ENCODE measurements at places on chromosomes 3 and 15.

GRCh38 chr15:70643783-70644125, 119.6 kb downstream of the UACA start:
- no peak for DNase-seq

DNA sequence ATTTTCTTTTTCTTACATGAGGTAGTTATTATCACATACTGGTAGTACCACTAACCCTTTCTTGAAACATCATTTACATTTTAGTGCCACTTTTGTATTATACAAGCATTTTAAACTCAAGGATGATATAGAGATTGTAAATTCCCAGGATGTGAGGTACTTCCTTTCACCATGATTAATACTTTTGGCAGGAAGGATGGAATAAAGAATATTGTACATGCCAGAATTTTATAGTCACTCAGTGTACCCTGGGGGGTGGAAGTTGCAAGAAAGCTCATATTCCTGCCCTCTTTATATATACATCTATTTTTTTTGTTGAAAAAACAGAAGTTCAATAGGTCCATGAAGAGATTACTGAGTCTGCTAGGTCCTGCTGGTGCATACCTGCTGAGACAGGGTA, 141.0 kb upstream of the PLSCR5 start:
- no peak for DNase-seq

- DNase-seq, result no peak
These were observed 154.8 kb upstream of the TTC14 start for GRCh38 chr3:180447136-180447535.

- no peak for DNase-seq
These were observed 15.4 kb upstream of the GMNC start for GRCh38 chr3:190877925-190878324.

- DNase-seq, result peak; percentile 27
These were observed 17.6 kb downstream of the CCNL1 start for GRCh38 chr3:157142315-157142714.

GRCh38 chr15:74958320-74958907, 1.8 kb upstream of the RPP25 start:
- no peak for DNase-seq

GRCh38 chr3:128448491-128448890, 18.2 kb downstream of the DNAJB8 start:
- no peak for DNase-seq

DNA sequence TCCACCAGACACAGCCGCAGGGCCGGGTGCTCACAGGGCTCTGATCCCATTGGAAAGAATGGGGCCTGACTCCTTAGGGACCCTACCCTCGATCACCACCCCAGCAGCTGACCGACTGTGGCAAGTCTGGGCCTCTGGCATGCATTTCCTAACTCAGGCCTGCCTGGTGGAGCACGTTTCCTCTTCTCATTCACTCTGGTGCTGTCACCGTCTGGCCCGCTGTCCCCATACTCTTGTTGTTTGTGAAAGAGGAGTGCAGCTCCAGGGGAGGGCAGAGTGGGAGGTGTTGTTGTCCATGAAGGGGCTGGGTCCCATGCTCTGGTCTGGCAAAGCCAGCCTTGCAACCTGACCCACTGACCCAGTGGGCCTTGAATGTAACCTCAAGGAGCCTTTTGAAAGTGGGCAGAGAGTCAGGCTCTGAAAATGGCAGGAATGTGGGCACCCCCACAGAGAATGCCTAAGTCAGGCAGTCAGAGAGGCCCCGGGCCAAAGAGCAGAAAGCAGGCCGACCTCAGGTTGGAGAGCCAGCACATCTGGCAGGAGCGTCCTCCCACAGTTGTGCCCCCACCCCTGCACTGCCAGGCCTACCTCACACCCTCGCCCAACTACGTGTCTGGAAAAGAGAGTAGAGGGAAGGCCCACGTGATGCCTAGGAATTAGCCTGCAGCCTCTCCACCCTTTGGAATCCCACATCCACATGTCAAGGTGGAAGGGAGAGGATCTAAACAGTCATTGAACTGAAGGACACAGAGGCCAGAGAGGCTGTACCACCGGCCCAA, 10.9 kb downstream of the SEMA7A start:
- DNase-seq, result no peak

DNA sequence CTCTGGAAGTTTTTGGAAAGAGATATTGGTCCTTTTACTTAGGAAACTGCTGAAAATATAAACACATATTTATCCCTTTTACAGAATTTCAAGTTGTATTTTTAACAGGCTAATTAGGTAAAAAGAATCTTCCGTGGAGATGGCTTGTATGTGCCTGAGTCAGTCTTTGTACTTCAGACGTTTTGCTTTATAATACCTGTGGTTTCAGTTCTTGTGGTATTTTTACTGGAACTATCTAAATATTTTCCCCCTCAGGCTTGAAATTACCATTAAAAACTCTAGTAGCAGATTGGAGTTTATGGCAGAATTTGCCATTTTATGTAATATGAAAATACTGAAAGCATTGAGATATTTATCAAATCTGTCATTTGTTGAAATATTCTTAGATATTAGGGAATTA, 151.6 kb upstream of the CGNL1 start:
- no peak for DNase-seq

GRCh38 chr15:76904461-76905012, 603 bp downstream of the SCAPER start:
- no peak for DNase-seq

DNA sequence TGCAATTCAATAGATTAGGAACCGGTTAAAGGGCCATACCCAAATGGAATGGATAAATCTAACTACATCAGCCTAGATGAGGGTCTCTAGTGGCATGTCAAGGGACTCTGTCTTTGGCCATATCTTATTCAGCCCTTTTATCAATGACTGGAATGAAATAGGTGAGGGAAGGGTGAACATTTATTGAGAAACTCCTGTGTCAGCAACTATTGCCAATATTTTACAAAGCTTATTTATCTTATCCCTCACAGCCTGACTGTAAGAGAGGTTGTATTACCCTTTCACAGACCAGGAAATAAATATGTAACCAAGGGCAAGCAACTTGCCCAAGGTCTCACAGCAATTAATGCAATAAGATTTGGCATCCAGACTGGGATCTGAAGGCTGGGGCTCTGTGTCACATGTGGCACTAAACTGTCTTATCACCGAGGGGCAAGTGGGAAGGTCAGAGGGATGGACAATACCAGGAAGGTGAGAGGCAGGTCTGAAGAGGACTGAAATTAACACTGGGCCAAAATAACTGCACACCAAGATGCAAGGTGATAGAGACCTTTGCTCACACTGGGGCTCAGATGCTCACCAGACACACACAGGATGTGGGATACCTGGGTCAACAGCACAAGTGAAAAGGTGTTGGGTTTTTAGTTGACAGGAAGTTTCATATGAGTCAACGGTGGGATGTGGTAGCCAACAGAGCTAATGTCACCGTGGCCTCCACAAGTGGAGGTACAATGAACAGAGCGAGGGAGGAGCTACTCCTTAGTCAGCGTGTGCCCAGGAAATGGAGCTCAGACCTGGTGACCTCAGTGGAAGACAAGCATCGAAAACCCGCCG, 261.3 kb downstream of the RPLP1 start:
- no peak for DNase-seq

GRCh38 chr15:59594991-59595390, 16.6 kb upstream of the GCNT3 start:
- no peak for DNase-seq

DNA sequence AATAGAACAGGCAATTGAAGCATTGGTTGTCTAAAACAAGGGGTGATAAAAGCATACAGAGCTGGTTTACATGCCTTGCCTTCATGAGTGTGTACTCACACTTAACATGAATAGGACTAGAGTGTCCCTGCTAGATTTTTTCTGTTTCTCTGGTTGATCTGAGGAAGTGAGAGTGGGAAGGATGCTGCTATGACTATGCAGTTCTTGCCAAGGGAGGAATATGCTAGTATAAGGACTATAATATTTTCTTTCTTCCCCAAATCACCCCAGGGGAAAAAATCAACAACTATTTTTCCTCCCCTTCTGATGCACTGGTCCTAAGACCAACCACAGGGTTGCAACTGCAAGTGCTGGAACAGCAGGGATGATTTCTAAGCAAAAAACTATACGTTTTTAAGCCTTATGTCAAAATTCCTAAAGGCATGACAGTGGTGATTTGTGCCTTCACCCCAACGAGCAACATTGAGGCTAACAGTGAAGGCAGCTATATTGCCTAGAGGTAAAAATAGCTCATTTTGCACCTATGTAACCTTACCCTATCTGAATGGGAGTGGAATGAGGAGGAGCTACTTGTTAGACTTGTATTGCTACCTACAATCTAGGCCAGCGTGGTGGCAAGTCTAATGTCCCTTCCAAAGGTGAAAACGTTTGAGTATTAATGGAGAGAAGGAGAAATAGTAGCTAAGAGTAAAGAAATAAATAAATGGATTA, 33.5 kb upstream of the USP8 start:
- no peak for DNase-seq

DNA sequence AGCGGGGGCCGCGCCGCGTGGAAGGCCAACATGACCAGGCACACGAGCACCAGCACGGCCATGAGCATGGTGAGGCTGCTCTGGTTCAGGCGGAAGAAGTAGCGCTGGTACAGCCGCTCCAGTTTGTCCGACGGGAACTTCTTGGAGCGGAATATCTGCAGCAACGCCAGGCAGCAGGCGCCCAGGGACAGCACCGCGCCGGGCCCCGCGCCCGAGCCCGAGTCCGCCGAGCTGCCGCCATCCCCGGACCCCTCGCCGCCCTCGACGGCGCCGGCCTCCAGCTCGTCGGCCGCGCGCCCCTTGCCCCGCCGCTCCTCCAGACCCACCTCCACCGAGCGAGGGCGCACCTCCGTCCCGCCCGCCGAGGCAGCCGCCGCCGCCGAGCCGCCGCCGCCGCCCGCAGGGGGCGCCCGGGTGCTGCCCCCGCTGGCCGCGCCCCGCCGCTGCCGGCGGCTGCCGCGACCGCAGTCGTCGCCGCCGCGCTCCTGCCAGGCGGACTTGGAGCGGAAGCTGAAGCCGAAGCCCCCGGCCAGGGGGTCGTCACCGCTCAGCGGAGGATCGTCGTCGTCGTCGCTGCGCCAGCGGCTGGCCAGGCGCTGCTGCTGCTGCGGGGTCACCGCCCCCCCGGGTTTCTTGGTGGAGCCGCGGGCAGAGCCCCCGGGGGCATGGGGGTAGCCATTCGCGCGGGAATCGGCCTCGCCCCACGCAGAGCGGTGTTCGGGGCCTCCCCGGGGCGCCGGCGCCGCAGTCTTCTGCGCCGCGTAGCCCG, 957 bp downstream of the ADCY5 start:
- DNase-seq, result no peak

GRCh38 chr3:39269528-39269927, 10.3 kb downstream of the CX3CR1 start:
- no peak for DNase-seq

GRCh38 chr15:34160735-34161134, 49.2 kb downstream of the KATNBL1 start:
- no peak for DNase-seq

GRCh38 chr3:110856916-110857315, 214.7 kb upstream of the NECTIN3 start:
- no peak for DNase-seq

GRCh38 chr15:100495861-100496260, 32.9 kb downstream of the CERS3 start:
- DNase-seq, result no peak

GRCh38 chr3:189502676-189503257, 128.4 kb upstream of the TP63 start:
- DNase-seq, result no peak

DNA sequence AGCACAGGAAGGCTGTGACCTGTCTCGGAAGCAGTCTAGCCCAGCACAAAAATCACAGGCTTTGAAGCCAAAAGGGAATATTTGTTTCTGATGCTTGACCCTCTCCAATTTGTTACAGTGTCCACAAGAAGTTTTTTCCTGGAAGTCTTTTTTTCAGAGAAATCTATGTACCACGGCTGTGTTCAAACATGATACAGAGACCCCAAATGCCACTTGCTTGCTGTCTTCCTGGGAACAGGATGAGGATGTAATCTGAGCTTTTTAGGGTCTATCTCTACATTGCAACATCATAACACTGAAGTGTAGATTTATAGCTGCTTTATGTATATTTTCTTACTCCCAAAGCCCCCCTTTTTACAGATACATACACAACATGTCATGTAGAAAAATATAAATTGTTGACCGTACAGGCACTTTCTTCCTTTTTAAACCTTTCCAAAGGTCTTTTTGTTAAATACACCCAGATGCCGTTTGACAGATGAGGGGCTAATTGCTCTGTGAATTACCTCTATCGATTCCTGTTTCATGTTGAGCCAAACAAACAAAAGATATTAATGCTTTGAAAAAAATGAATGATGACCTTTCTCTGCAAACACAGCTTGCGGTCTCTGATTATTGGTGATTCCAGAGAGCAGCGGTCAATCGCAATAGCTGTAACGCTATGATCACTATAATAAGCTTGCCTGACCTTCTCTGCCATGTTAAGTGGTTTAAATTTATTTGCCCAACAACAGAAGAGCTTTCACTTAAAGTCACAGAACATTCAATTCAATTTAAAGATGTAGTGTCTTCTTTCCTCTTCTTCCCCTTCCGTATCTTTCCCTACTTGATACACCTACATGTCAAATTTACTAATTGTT, 875.9 kb upstream of the NR2F2 start:
- DNase-seq, result peak; percentile 12

GRCh38 chr15:58551764-58552504, 120.1 kb downstream of the LIPC start:
- DNase-seq, result no peak

DNA sequence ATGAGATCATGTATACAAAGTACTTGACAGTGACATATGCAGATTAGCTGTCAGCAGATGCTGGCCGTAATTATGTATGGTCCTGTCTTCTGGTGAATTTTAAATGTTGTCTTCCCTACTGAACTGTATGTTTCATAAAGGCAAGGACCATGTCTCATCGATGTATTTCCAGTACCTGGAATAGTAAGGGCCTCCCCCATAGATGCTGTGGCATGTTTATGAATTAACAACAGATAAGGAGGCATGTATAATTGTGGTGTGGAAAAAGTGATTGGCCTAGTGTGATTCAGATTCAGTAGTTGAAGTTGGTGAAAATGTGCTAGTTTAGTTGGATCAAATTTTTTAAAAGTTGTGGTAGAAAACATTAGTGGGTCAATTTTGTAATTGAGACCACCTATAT, 202.7 kb upstream of the SLC2A2 start:
- DNase-seq, result no peak

GRCh38 chr15:29880341-29880740, 58.1 kb upstream of the TJP1 start:
- DNase-seq, result no peak

GRCh38 chr15:94674296-94674695, 442.9 kb downstream of the MCTP2 start:
- no peak for DNase-seq

DNA sequence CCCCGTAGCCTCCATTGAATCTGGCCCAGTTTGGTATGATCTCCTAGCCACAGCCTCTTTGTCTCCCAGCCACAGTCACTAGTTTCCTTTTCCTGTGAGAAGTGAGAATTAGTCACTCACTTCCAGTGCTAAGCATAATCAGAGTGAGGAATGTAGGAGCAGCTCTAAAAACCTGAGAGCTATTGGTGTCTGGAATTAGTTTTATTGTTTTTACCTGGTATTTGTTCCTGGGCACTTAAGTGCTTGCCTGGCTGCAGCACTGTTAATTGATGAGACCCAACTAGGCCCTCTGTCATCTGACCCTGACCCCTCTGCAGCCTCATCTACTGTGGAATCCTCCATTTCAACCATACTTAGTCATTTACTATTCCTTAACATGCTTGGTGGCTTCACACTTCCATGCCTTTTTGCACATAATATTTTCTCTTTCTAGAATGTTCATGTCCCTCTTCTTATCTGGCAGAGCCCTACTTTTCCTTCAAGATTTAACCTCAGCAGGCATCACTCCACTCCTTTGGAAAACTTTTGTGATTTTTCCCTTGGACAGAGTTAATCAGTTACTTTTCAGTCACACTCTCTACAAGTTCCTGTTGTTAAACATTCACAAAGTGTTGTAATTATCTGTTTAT, 48.8 kb downstream of the PDE8A start:
- no peak for DNase-seq
